ENCODE measurements at places on chromosomes 12 and 14.

DNA sequence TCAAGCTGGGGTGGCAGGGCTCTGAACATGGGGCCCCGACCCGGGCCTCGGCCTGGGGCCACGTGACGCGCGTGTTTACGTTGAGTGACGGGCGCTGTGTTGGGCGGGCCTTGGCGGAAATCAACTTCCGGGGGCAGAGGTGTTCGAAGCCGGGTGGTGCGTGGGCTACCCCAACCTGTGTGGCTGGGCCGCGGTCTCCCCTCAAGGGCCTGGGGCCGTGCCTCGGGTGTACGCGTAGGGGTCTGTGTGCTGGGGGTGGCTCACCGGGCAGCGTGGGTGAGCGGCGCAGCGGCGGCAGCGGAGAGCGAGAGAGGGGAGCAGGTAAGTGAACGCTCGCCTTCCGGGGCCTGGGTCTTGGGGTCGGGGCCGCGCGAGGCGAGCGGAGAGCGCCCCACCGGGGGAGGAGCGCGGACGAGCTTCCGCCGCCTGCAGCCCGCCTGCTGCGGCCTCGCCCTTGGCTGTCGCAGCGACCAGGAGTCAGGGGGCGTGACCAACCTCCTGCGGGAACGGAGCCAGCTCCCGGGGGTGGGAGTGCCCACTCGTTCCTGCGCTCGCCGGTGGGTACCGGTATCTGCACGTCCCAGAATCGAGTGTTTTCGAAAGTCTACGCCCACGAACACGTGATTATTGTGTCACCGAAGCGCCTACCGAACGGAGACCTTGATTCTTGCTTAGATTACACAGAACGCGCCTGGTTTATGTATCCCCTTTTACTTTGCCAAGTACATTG is at the start of gene CCDC91:
Gene CCDC91, plus strand, starts transcription at position 136 of the 730 bp plus-strand sequence. CDS start 66,760 bp downstream, outside the sequence.
- DNase-seq, result peak; percentile 100

DNA sequence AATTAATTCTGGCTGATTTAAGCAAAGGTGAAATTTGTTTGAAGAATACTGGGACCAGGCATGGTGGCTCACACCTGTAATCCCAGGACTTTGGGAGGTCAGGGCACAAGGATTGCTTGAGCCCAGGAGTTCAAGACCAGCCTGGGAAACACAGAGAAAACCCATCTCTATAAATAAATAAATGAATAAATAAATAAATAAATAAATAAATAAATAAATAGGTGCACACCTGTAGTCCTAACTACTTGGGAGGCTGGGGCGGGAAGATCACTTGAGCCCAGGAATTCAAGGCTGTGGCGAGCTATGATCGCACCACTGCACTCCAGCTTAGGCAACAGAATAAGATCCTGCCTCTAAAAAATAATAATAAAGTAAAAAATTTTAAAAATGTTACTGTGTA is 4.4 kb upstream of the C14orf39 start:
- DNase-seq, result no peak

- DNase-seq, result no peak
These were observed 131.2 kb downstream of the HMGA2 start for GRCh38 chr12:65955452-65955851.

GRCh38 chr12:97552410-97553121 is 90.0 kb downstream of the RMST start:
- DNase-seq, result no peak

- DNase-seq, result no peak
These were observed 19.8 kb downstream of the GALNT6 start for GRCh38 chr12:51371295-51371953.

DNA sequence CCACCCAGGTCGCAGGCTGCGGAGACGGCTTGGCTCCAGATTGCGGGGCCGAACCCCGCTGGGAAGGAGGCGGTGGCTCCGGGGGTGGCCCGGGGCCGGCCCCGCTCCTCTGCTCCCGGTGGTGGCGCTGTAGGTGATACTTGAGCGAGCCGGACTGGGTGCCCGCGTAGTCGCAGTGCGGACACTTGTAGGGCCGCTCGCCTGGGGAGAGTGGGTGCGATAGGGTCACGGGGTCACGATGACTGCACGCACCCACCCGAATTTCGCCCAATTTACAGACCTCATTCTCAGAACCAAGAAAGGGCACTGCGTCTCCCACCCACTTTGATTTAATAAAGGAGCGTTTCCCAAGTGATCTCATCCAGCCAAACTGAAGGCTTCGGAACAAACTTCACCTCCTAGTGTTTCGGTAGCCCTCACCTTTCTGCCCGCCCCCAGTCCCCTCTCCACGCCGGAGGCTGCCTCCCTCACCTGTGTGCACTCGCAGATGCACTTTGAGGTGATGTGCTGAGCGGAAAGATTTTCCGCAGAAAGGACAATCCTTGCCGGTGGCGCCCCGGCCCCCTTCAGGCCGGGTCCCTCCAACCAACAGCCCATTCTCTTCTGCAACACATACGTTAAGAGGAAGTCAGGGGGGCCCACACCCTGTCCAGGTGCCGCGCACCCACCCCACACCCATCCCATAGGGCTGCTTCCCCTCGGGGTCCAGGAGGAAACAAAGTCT is 7.4 kb downstream of the ZNF219 start:
- DNase-seq, result no peak

DNA sequence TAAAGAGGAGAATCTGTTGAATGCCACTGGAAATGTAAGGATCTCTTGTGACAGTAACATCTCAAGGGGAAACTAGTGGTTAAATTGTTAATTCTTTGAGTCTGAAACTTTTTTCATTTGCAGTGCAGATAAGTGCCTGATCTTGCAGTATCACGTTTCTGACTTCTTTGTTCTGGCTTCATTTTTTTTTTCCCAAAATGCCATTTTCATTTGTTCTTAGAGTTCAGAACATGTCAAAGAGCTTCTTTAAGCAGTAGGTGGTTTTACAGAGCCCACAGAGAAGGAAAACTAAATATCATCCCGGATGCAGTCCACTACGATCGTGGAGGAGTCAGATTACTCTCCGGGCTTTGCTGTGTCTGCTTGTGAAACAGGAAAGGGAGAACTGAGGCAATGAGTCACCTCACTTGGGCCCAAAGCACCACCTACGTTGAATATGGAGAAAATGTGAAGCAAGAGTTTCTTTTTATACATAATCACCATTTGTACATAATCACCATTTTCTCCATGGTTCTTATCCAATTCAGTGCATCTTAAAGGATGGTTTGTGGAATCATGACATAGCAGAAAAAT is 43.9 kb downstream of the HMGA2 start:
- DNase-seq, result no peak

- peak; percentile 24 for DNase-seq
These were observed 93.6 kb downstream of the TNFAIP2 start for GRCh38 chr14:103216857-103217256.

GRCh38 chr14:61065656-61066055 is 84.6 kb downstream of the SLC38A6 start:
- no peak for DNase-seq

DNA sequence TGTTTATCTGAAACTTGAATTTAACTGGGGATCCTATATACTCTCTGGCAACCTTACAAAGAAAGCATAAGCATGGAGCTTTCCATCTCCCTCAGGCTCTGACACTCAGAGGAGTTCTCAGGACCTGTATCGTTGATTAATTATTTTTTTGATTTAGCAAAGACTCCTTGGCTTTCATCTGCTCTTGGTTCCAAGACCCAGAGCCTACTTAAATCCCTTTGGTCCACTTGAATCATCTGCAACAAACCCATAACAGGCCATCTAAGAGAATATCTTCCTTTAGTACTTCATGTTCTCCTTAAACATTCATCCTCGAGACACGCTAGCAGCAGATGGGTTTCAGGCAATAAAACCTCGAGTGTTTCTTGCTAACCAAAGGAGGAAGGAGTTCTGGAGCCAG is 85.4 kb downstream of the ZFP36L1 start:
- DNase-seq, result no peak

- DNase-seq, result no peak
These were observed 137.5 kb downstream of the DYRK2 start for GRCh38 chr12:67786086-67786485.

GRCh38 chr14:95523815-95524448 is 7.5 kb upstream of the SYNE3 start:
- peak; percentile 68 for DNase-seq

DNA sequence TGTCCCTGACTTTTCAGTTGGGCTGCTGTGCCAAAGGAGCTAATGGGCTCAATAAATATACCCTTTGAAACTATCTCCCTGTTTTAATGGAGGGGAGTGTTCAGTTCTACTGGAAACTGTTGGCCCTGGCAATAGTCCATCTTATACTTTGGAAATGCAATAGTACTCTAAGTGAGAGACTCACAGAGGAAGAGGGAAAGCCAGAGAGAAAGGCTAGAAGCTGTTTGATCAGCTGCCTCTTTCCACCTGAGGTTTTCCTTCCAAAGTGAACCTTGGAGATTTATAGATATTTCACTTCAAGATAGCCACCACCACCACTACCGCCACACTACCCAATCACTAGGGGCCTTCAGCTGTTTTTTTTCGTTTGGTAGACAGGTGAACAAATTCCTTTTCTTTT is 93.6 kb upstream of the CCDC91 start:
- DNase-seq, result no peak

DNA sequence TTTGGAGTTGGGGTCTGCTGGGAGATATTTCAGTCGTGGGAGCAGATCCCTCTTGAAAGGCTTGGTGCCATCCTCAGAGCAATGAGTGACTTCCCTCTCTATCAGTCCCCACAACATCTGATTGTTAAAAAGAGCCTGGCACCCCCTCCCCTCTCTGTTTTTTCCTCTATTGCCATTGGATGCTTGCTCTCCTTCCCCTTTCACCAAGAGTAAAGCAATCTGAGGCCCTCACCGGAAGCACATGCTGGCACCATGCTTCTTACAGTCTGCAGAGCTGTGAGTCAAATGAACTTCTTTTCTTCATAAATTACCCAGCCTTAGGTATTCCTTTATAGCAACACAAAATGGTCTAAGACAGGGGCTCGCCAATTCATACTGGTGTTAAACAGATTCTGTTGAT is 99.1 kb upstream of the CCND2 start:
- DNase-seq, result no peak

DNA sequence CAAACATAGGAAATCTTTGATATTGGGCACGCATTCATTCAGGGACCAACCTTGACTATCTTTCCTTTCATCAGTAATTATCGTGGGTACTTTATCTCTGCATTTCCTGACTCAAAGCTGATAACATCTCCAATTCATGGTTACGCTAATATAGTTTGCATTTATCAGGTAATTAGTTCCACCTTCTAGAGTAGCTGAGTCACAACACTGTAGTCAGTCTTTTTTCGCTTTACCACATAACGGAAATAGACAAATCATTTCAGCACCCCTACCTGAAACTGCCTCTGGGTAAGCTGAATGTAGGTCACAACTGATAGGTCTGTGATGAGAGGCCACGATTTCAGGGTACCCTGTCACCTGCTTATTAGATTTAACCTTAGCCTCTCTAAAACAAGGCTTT is 36.7 kb upstream of the IL22 start:
- DNase-seq, result no peak

GRCh38 chr12:86081843-86082242 is 174.3 kb downstream of the MGAT4C start:
- no peak for DNase-seq

DNA sequence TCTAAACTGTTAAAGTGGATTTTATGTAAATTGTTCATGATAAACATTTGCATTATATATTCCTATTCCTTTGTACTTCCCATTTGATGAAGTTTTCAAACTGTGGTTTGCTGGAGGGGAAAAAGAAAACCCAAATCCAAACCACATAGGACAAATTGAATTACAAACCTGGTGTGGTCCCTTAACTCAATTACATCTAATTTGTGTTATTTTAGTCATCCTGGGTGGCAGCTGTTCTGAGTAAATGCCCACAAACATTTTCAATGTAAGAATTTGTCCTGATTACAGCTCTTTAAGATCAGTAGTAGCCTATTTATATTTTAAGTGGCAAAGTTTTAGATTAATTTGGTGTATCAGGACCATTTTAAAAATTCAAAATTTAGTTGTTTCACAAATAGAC is 153.9 kb downstream of the RAD51B start:
- DNase-seq, result no peak

DNA sequence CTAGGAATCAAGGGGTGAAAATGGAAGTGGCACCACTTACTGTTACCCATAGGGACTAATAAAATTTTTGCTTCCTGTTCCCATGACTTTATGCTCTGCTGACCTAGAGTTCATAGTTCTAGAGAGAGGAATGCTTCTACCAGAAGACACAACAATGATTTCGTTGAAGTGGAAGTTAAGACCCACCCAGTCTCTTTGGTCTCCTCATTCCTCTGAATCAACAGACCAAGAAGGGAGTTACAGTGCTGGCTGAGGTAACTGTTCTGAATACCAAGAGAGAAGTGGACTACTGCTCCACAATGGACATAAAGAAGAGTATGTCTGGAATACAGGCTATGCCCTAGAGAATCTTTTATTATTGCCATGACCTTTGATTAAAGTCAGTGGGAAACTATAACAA is 23.5 kb upstream of the DYRK2 start:
- no peak for DNase-seq

- no peak for DNase-seq
These were observed 73.2 kb upstream of the SCN8A start for GRCh38 chr12:51517800-51518199.

- DNase-seq, result no peak
These were observed 104.5 kb upstream of the MED13L start for GRCh38 chr12:116381744-116382685.

DNA sequence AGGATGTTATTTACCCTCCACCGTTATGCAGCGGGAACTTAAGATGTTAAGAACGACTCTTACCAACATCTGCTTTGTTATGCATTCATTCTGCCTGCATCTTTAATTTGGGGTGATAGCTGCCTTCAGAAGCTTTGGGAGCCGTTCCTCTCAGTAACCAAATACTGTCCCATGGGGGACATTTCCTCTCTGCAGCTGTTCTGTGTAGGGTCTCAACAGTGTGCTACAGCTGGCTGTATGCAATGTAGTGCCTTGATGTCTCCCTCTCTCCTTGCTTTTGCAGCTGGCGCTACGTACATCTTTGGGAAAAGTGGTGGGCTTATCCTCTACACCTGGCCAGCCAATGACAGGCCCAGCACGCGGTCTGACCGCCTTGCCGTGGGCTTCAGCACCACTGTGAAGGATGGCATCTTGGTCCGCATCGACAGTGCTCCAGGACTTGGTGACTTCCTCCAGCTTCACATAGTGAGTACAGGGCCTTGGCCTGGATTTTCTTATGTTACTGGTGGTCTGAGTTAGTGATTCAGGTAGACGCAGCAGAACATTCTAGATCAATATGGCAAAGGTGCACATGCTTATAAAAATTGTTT is 744.3 kb downstream of the DIO2 start:
- peak; percentile 51 for DNase-seq

- DNase-seq, result no peak
These were observed 377.1 kb downstream of the SLC16A7 start for GRCh38 chr12:59972905-59973304.

All from NCI-H2171 (cell line).